GM23248 (cell line): ENCODE measurements at places on chromosomes 7 and 10. TPM values are rescaled to one million over a fixed set of nuclear protein-coding genes. Genes with fewer than 3 reads are reported as not detected.

- no peak for DNase-seq
These were observed 58.4 kb downstream of the NEURL1 start for GRCh38 chr10:103551619-103552602.

DNA sequence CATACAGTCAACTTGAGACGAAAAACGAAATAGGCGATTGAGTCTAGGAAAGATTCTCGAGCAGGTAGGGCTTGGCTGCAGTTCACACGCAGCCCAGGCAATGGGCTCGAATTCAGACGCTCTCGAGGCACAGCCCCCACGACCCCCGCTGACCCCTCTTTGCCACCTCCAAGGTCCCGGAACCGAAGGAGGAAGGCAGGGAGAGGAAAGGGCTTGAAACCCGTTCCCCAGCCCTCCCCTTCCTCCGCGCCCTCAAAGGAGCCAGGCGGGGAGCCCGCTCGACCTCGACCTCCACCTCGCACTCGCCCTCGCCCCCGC is 441 bp downstream of the CCDC186 start:
- DNase-seq, result peak; percentile 39

- no peak for DNase-seq
These were observed 261.7 kb upstream of the SEMA3C start for GRCh38 chr7:81180573-81180972.

CUBN gene
- total RNA-seq, result 0.65 and 2.8 TPM in 2 replicates

GRCh38 chr10:98673171-98673782 is 226.5 kb upstream of the HPS1 start:
- no peak for DNase-seq

- DNase-seq, result peak; percentile 100
These were observed 106.0 kb downstream of the CUBN start for GRCh38 chr10:17023386-17024298.

GRCh38 chr10:30029872-30030256 is 29.5 kb downstream of the JCAD start:
- DNase-seq, result no peak

EBLN1 gene
- not detected in 2 replicates for total RNA-seq

- DNase-seq, result no peak
These were observed 83.4 kb upstream of the NMT2 start for GRCh38 chr10:15251791-15252380.
